RPMI7951 (cell line): ENCODE measurements at places on chromosomes 13 and 19.
A peak's percentile ranks its signal among the peaks of the same experiment; 100 is the strongest.

DNA sequence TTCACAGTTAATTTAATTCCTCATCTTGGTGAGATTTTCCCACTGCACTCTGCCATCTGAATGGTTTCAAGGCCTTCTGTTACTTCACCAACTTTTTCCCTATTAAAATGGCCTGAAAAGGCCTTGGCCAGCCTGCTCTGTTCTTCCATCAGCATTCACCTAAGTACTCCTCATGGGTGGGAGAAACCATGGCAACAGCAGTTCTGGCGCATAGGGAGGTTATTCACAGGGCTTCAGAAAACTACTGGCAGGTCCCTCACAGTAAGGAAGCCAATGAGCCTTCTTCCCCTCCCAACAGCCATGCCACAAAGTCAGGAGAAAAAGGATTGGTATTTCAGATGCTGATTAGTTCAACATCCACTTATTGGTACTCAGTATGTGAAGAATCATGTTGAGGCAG lies 17.2 kb upstream of the GJB2 start:
- no peak for DNase-seq

- no peak for DNase-seq
Measured at GRCh38 chr13:83633746-83634145, 248.5 kb downstream of the SLITRK1 start.

- DNase-seq: no peak
Measured at GRCh38 chr19:47280183-47280797, 5.6 kb downstream of the INAFM1 start.

- DNase-seq: peak; percentile 59
Measured at GRCh38 chr19:1453525-1454364, 3.8 kb downstream of the APC2 start.

GRCh38 chr13:91740756-91741155 lies 342.3 kb downstream of the GPC5 start:
- no peak for DNase-seq

GRCh38 chr19:47443331-47443730 lies 24.0 kb upstream of the MEIS3 start:
- no peak for DNase-seq

DNA sequence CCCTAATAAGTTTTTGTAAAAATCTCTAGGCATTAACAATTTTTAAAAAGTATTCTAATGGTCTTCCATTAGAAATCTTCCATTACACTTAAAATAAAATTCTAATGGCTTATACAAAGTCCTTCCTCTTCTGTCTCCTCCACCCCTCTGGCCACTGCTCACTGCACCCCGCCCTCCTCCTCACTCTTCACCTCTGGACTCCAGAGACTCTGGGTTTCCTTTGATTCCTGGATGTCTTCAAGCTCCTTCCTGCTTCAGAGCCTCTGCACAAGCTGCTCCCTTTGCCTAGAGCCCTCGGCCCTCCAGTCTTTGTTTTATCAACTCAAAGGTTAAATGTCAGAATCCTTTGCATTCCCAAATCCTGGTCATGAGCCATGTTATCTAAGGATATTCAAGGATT lies 20.8 kb downstream of the TNFSF14 start:
- DNase-seq: no peak

GRCh38 chr19:4593409-4593851 lies 33.9 kb upstream of the SEMA6B start:
- peak; percentile 42 for DNase-seq

- DNase-seq: no peak
Measured at GRCh38 chr19:722553-723101, 13.9 kb downstream of the PALM start.

GRCh38 chr13:76764429-76764828 lies 121.8 kb downstream of the KCTD12 start:
- DNase-seq: peak; percentile 7

GRCh38 chr13:97121894-97122293 lies 100.2 kb upstream of the MBNL2 start:
- DNase-seq: peak; percentile 45

GRCh38 chr19:5136073-5136855 lies 167.4 kb downstream of the KDM4B start:
- DNase-seq: no peak

- DNase-seq: no peak
Measured at GRCh38 chr13:39329182-39329639, 273.8 kb downstream of the LHFPL6 start.

DNA sequence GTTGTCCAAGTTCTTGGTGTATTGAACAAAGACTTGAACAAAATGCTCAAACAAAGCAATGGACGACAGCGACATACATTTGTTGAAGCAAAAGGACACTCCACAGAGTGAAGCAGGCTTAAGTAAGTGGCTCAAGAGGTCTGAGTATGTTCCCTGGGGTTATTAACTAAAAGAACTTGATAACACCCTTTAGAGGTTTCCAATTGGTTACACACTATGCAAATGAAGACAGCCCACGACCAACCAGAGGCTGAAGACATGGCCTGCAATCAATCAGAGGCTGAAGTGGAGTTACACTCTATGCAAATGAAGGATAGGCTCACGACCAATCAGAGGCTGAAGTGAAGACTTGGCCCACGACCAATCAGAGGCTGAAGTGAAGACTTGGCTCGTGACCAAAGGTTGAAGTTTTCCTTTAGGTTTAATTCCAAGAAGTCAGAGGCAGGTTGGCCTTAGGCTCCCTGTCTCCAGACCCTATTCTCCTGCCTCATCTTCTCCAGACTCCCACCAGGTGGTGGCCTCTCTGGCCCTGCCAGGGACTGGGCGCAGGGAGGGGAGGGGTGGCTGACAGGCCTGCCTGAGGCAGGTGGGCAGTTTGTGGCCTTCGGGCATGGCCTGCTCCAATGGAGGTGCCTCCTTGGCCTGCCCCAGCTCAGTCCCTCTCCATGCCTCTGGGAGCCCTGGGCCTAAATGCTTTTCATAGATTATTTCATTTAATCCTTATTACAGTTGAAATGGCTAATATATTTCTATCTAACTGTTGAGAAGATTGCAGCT lies 38.1 kb downstream of the CCDC169 start:
- DNase-seq: no peak

GRCh38 chr13:112744168-112745021 lies 54.6 kb downstream of the ATP11A start:
- no peak for DNase-seq

DNA sequence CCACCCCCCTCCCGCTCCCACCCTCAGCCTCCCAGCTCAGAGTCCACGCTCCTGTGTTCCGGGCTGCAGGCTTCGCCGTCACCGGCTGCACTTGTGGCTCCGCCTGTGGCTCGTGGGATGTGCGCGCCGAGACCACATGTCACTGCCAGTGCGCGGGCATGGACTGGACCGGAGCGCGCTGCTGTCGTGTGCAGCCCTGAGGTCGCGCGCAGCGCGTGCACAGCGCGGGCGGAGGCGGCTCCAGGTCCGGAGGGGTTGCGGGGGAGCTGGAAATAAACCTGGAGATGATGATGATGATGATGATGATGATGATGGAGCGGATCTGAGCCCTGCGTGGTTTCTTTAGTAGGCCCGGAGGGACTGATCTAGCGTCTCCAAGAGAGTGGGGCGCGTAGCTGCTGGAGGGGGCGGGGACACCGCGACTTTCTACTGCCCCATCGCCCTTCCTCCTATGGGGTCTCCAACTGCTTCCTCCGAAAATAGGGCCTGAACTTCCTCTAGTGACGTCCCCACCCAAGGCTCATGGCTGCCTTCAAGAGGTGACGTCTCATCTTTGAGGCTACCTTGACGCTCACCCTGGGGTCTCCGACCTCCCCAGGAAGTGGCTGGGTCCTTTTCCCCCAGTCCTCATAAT lies 1.4 kb downstream of the RETN start:
- DNase-seq: no peak

DNA sequence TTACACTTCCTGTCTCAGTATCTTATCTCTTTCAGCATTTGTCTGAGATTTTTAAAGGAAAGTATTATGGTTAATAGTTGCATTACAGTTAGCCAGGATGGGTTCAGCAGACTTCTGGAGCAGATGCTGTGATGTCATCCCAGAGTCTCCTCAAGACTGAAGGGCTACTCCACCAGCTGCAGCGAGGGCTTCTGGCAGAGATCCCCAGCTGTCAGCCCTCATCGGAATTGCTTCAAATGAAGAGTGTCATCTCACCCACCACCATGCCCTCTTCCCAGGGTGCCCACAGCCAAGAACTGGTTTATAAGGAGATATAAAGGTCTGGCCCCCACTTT lies 84.4 kb downstream of the FAM216B start:
- no peak for DNase-seq

DNA sequence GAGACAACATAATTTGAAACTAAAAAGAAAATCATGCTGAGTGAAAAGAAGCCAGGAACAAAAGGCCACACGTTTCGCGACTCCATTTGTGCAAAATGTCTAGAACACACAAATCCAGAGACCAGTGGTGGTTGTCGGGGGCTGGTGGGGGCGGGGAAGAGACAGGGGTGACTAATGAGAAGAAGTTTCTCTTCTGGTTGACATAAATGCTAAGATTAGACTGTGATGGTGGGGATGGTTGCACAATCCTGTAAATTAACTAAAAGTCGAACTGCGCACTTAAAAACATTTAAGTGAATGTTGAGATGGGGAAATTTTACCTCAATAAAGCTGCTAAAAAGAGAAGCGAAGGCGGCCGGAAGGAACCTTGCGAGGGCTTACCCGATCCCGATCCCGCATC lies 7.1 kb downstream of the AKAP8 start:
- no peak for DNase-seq

GRCh38 chr19:11414544-11414943 lies 4.6 kb downstream of the RGL3 start:
- DNase-seq: no peak

DNA sequence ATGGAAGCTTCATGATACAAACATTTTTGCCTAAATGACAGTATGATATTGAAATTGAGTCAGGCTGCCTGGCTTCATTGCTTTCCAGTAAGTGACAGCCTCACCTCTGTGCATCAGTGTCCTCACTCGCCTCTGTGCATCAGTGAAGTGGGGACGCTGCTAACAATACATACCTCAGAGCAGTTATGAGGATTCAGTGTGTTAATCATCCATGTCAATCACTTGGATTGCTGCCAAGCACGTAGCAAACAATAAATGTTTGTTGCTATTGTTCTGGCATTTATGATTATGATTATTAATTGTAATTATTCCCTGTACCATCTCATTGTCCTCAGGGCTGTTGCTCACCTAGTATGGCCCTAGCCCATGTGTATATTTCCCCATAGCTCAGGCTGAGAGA lies 8.8 kb downstream of the PPP2R1A start:
- DNase-seq: no peak

DNA sequence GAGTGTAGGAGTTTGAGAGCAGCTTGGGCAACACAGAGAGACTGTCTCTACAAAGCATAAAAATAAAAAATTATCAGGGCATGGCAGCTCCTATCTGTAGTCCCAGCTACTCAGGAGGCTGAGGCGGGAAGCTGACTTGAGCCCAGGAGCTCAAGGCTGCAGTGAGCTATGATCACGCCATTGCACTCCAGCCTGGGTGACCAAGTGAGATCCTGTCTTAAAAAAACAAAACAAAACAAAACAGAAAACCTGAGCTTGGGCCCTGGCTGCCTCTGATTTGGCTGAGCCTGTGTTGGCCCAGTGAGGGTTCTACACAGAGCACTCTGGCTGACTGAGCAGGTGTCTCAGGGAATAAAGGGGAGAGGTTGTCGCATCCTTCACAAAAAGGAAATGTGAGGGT lies 8.0 kb downstream of the SLC7A9 start:
- DNase-seq: no peak

DNA sequence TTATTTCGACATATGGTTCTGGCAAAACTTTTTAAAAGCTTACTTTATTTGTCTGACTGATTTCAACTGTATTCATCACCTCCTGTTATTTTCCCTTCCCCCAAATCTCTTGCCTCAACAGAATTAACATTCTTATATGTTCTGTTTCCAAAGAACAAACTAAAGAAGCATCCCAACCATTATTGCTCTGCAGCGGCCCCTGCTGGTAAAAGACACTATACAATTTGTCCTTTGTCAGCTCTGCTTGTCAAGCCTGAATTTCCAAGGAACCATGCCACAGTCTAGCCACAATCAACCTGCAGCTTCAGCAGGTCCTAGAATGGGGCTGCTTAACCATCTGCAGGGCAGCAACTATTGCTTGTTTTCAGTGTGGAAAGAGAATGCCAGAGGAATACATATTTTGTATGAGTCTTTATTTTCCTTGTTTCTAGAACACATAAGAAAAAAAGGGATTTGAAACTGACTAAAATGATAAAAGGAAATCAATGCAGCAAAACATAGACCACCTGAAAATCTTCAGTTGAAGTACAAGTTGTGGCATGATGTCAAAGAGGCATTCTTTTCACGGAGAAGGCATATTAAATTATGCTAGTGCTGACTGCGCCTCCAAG lies 845.3 kb downstream of the DIAPH3 start:
- peak; percentile 24 for DNase-seq

DNA sequence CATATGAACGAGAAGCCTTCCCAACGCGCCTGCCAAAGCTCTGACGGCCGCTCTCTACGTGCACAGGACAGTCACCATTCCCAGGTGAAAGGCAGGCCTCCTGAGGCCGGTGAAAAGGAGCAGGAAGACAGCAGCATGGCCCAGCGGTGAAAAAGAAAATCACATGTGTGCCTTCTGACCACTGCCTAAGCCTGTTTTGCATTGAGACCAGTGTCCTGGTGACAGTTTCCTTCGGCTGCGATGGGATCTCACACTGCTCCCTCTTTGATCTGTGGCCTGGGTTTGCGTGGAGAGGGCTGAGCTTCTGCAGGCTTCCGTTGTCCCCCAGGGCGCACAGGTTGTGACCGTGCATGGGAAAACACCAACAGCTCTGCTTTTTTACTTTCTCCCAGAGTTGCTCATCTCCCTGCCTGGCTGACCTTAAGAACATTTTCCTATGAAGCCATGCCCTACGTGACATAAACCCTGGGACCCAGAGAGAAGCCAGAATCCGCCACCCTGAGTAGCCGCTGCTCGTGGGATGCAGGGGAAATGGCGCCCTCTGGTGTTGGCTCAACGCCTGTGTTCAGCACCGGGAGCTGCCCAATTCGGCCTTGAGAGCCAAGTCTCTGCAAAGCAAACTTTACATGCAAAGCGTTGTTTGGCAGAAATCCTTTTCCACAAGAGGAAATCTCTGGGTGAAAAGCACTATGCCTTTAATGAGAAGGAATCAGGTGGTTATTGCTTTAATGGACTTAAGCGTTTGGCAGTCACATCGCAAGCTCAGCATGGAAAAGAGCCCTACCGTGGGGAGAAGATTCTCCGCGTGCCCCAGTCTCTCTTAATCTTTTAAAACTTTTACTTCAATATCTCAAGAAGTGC lies 112.2 kb upstream of the GPR12 start:
- peak; percentile 14 for DNase-seq

DNA sequence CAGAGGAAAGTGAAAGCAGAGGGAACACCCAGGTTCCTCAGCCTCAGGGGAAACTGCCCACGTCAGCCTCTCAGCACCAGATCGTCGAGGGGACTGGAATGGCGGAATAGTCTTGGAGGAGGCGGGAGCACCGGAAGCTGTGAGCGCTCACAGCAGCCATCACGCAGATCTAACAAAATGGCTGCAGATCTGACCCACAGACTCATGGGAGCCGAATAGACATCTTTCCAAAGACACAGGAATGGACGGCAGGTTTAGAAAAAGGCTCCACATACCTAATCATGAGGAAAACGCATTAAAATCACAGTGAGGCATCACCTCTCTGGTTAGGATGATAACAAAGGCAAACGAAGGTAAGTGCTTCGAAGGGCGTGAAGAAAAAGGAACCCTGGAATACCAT lies 11.8 kb upstream of the LILRA2 start:
- DNase-seq: peak; percentile 89
